ENCODE measurements at places on chromosomes 5 and 9.

DNA sequence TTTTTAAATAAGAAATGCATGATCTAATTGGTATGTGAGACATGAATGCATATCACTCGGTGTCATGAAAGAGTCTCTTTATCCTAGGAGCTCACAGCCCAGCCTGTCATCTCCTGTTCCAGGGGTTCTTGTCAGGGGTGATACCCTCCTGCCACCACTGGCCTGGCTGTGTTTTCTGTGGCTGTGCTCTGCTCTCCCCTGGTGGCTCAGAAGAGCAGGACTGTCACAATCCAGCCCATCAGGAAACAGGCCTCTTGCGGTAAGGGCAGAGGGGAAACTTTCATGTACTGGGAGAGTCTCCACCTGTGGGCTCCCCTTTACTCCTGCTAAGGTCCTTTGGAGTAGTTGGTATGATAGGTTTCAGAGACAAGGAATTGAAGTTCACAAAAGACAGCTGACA lies 240.2 kb upstream of the GLRA1 start:
- DNase-seq: no peak

DNA sequence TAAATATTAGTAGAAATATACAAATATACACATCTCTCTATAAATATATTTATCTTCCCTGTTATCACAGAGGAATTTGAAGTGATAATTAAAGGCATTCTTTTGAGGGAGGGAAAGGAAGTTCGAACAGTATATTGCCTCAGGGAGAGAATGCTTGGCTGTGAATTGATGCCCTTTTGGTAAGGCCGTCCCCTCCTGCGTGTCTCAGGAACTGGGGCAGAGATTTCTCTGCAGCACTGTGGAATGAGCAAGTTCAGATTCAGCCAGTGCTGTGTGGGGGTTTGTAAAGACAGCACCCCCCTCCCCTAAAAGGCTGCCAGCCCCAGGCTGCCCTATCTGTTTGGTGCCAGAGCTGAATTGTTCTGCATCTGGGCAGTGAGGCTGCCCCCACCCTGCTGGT lies 42.0 kb downstream of the UBE2QL1 start:
- no peak for DNase-seq

DNA sequence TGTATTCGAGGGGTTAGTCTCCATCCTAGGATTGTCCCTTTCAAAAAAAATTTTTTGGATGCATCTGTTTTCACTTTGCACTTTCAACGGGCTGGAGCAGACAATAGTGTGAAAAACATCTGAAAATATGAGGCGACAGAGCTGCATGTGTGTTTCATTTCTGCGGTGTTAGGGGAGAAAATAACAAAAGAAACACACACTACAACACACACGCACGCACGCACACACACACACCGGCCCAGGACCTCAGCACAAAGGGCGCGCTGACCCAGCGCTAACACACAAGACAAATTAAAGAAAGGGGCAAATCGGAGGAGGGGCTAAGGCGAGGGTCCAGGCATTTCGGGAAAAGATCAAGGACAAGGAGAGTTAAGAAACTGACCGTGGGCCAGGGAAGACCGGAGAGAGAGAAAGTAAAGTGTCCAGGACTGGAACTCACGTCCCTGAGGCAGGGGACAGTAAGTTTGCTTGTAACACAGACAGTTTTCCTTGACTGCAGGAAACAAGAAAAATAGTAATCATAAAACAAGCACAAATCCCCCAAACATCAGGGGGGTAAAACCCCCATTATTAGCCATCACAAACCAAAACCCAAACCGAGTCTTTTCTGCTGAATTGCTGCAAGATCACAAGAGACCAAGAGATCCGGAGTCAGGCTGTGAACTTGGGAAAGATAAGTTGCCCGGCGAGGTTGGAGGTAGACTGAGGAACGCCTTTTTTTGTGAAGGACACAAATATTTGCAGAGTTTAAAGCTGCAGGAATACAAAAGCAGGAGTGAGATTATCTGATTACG lies 302.1 kb downstream of the PARP8 start:
- DNase-seq: no peak

DNA sequence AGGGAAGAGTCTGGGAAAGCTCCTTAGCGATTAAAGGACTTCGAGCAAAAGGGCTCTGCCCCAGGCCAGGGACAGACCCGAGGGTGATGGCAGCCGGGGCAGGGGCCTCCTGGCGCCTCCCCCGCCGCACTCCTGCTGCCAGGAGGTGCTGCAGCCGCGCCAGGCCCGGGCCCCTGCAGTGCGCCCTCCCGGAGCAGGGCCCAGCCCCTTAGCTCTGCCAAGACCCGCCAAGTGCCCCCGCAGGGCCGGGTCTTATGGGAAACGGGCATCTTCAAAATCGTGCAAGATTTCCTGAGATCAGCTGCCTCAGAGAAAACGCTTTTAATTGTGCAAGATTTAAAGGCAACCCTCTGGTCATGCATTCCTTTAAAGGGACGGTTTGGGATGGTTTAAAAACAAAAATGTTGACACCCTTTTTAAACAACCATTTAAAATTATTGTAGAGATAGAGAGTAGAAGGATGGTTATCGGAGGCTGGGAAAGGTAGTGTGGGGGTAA lies 52.4 kb downstream of the CDC14B start:
- no peak for DNase-seq

- DNase-seq: no peak
Measured at GRCh38 chr5:5615569-5615968, 193.1 kb downstream of the ICE1 start.

GRCh38 chr5:116378007-116378776 lies 196.4 kb downstream of the SEMA6A start:
- DNase-seq: no peak

DNA sequence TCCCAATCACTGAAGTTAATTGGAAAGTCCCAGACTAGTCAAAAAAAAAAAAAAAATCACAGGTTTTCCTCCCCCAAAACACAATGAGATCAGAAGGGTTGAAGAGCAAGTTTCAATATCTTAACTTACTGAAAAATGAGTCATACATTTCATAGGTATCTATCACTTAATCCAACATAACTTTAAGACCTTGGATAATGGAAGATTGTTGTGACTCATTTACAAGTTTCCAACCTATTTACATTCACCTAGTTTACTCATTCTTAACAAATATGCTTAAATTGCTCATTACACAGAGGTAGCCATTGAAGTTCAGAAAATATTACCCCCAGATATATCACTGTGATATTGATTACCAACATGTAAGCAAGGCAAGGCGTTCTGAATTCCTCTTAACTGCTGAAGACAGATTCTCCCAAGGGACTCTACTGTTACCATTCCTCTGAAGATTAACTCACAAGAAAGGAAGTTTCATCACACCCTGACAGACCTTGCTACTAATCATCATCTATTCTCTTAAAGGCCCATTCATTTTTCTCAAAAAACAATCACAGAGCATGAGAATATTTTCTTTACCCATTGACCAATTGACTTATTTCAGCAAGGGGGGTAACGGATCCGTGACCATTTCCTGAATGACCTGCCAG lies 563.8 kb downstream of the TLE1 start:
- DNase-seq: no peak

GRCh38 chr5:65672796-65673195 lies 48.0 kb downstream of the SHLD3 start:
- no peak for DNase-seq

- DNase-seq: no peak
Measured at GRCh38 chr5:41094871-41095270, 23.7 kb upstream of the MROH2B start.

All from T follicular helper cell (primary cell).